ENCODE measurements at places on chromosomes 11 and 22.
A peak's percentile ranks its signal among the peaks of the same experiment; 100 is the strongest.

DNA sequence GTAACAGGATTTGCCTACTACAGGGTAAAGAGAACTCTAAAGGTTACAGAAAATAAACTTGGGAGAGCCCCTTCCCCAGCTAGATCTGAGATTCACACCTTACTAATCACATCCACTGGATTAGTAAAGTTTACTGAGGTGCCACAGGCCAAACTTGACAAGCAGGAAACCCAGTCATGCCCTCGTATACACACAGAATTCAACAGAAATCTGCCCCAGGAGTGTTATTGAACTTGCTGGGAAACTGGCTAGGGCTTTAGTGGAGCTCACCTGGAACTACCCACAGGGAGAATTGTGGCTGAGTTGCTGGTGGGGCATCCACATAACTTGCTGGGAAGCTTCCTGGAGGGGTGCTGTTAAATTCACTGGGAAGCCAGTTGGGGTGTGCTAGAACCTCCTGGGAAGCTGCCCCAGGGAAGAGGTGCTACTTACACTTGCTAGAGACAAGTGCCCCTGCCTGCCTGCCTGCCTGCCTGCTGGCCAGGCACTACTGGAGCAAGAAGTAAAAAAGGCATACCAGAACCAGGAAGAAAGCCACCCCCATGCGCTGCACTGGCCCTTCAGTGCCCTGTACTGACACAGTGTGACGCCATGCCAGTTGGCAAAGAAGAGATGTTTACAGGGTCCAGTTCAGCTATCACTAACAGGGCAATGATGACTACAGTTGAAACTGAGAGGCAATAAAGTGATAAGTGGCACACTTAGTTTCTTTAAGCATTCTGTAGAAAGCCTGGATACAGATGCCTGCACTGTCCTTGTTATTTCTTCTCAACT lies 106.5 kb downstream of the ALX4 start:
- DNase-seq, result no peak

- DNase-seq, result no peak
These were observed 10.2 kb downstream of the BID start for GRCh38 chr22:17764036-17764435.

- no peak for DNase-seq
These were observed 36.6 kb downstream of the MB start for GRCh38 chr22:35580351-35581022.

GRCh38 chr11:118295815-118296454 lies 8.6 kb upstream of the CD3E start:
- DNase-seq, result peak; percentile 40

GRCh38 chr22:42427167-42427566 lies 5.0 kb downstream of the NFAM1 start:
- DNase-seq, result no peak

DNA sequence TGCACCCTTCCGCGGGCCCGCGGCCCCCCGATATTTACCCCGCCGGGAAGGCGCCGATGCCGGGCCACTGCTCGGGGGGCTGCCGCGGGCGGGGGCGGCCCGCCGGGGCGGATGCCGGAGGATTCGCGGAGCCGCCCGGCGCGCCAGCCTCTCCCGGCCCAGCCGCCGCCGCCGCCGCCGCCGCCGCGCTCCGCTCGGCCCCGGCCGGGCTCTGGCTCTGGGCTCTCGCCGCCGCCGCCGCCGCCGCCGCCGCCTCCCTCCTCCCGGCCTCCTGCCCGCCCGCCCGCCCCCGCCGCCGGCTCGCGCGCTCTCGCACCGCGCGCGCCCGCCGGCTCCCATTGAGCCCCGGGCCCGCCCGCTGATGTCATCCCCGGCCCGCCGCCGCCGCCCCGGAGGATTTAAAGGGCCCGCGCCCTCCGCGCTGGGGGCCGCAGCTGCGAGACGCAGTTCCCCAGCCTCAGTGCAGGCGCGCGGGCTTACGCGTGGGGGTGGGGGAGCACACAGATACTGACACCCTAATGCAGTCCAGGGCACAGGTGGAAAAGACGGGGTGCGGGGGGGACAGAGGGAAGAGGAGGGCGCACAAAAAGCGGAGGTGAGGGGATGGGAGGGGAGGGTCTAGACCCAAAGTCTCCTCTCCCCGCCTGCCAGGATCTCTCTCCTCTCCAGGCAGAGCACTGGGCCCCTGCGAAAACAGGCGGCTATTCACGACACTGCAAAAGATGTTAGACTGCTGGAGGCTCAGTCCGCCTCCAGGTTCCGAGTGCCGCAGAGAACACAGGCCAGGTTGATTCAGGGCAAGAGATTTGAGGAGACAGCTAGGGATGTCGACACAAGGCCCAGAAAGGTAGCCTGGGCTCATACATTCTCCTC lies at the start of gene CSNK1E:
CSNK1E (minus strand) TSS at position 312 of the 873 bp plus-strand sequence. CDS start 3,276 bp downstream, outside the sequence.
- DNase-seq, result peak; percentile 59

- DNase-seq, result no peak
These were observed at the start of gene OR8B8 for GRCh38 chr11:124445646-124446150. TSS of gene OR8B8 (minus strand) at chr11:124445696. CDS start at chr11:124441085, 4,611 bp downstream.

- no peak for DNase-seq
These were observed 8.2 kb downstream of the CD5 start for GRCh38 chr11:61110255-61111049.

GRCh38 chr11:43122546-43122945 lies 189.2 kb upstream of the API5 start:
- DNase-seq, result no peak

GRCh38 chr11:26842478-26843282 lies 120.8 kb upstream of the SLC5A12 start:
- DNase-seq, result no peak

DNA sequence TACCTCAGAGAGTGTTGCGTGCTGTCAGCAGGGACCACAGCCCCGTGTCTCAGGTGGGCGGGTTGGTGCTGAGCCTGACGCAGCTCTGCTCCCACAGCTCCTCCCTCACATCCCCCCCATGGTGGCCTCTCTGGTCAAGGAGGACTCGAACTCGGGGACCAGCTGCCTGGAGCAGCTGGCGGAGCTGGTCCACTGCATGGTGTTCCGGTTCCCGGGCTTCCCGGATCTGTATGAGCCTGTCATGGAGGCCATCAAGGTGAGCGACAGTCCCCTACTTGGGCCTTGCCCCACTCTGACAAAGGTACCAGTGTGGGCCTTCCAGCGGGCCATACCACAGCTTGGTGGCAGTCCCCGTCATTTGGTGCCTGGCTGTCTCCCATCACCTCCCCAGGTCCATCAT lies 11.8 kb downstream of the USP35 start:
- no peak for DNase-seq

GRCh38 chr11:107769189-107769588 lies 57.3 kb upstream of the SLN start:
- DNase-seq, result no peak

DNA sequence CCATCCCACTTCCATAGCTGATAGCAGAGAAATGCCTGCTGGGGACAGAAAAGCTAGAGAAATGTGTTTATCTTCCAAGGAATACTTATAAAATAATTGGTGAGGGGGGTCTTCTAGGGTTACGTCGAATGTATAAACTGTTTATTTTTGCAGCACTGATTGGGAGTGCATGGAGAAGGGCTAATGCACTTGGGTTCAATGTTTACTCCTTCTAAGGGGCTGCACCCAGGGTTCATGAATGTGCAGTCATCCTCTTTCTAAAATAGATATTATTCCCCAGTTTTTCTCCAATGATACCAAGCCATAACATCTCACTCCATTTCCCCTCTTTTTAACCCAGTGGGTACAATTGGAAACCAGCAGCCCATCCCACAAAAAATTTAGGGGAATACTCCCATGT lies 336.9 kb downstream of the ETS1 start:
- DNase-seq, result no peak

DNA sequence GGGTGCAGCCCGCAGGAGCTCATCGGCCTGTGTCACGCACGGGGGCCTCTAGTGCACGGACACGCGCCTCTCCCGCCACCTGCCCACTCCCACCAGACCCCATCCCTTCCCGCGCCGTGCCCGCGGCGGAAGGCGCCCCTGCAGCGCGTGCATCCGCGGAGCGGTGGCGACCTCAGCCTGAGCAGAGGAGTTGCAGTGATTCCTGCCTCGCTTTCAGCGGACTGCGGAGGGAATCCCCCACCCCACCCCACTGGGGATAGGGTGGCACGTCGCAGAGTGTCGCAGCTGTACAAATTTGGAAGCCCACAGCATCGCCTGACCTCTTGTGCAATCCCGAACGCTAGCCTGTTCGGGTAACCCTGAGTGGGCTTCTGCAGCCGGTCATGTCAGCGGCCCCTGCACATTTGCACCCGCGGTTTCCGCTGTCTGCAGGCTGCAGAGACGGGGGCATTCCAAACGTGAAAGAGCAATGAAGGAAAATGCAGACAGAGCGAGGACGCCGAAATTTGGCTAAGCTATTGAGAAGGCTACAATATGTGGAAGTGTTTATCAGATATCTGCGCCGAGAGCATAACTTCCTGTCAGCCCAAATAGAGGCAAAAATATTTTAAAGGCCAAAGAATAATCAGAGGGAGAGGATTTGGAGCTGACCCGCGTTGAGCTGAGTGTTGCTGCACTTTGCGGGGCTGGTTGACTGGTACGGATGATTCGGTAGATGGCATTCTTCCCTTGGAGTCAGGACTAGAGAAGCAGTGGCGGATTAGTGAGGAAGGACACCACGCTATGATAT lies 617 bp upstream of the ARHGAP20 start:
- no peak for DNase-seq

DNA sequence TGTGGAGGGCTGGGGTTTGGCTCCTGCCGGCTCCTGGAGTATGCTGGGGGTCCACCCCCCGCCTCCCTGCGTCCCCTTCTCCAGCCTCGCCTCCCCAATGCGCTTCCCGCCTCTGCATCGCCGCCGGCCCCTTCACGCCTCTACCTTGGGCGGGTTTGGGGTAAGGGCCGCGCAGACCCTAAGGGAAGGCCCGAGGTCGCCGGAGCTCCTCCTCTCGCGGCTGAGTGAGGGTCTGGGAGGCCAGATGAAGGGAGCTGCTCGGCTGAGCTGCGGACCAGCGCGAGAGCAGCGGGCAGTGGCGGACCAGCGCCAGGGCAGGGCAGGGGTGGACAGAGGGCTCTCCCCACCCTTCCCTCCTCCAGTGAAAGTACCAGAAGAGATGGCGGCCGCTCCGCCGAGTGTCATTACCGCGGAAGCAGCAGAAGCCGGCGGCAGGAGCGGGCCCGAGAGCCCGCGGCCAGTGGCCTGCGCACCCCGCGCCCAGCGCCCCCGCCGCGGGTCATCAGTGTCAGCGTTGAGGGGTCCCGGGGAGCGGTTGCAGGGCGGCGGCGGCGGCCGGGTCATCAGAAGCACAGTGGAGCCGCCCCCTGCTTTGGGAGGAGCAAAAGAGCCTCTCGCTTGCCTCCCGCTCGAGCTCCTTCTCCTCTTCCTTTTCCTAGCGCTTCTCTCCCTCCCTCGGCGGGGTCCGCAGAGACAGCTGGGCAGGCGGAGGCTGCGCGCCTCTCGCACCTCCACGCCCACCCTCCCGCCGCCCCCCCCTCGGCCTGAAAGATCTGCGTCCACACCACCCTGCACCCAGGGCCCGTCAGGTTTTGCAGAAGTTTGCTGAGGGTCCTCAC lies 255.6 kb upstream of the CADM1 start:
- DNase-seq, result no peak

- DNase-seq, result peak; percentile 99
These were observed at the start of gene LDHA for GRCh38 chr11:18394275-18394927. TSS of gene LDHA (plus strand) at chr11:18394563. CDS start at chr11:18396843, 2,280 bp downstream.

- DNase-seq, result peak; percentile 81
These were observed at the start of gene KIAA1671 for GRCh38 chr22:24951942-24952836. TSS of gene KIAA1671 (plus strand) at chr22:24952716. CDS start at chr22:25028000, 75,284 bp downstream.

DNA sequence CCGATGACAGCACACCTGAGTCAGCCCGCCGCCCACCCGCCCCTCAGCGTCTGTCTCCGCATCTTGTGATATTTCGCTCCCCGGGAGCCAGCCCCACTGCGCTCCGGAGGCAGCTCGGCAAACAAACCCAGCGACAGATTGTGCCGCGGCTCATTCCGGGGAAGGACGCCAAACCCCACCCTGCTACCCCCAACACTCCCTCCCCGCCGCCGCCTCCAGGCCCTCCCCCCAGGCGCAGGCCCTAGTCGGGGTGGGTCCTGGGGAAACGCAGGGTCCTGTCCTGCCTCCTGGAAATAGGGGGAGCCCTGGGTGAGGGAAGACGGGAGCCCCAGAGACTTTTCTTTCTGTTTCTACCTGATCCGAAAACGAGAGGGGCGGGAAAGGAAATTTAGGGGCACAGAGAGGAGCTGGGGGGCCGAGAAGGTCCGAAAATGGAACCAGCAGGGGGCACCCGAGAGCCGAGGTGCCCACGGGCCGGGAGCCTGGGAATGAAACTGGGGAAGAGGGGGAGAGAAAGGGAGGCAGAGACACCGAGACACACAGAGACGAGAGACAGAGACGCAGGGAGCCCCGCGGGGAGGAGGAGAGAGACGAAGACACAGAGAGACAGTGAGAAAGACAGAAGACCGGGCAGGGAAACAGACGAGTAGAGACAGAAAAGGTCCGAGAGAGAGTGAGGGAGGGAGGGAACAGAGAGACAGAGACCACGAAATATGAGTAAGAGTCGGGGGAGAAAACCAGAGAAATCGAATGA lies 1.7 kb upstream of the RTN4RL2 start:
- DNase-seq, result peak; percentile 73

DNA sequence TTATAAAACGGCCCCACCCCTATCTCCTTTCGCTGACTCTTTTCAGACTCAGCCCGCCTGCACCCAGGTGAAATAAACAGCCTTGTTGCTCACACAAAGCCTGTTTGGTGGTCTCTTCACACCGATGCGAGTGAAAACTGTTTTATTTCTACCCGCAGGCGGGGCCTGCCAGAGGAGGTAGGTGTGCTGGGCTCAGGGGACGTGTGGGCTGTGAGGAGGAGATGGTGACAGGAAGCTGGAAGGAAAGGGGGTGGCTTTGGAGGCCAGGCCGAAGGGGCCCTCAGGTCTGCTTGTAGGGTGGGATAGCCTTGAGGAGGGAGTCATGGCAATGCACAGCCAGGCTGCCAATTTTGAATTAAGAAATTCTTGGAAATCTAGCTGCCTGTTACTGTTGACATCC lies 21.3 kb upstream of the KRTAP5-7 start:
- DNase-seq, result no peak

DNA sequence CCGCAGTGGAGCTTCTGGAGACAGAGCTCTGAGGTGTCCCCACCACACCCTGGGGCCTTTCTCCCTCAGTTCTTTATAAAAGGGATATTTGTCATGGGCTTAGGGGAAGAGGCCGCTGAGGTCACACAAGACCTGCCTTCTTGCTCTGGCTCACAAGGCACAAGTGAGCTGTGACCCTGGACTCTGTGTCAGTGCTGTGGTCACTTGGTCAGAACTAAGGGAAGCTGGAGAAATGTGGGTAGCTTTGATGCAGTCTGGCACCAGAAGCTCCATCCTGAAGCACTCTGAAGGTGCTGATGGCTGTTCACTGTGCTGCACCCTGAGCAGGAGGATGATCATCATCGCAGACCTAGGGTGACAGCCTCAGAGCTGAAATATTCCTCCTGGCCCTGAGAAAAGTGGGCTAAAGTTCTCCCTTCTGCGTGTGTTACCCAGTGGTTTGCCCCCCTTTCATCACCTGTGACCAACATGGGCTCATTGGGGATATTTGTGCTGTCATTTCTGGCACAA lies 28.1 kb upstream of the VPREB1 start:
- DNase-seq, result no peak

Measured in activated T-cell treated with anti-CD3 and anti-CD28 coated beads for 4 hours (primary cell).